ENCODE measurements at places on chromosomes 5 and 9.

DNA sequence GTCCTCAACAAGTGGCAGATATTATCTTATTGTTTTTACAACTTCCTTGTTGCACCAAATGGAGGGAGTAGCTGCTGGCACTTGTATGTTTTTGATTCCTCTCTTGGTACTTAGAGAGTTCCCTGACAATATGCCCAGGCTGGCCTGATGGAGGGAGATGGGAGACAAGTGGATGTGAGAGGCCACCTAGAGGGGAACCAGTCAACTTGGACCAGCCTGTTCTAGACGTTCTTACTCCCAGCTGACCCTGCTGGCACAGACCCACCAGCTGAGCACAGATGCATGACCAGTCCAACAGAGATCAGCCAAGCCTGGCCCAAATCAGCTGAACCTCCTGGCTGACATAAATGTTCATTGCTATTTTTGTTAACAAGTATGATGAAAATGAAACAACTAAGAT lies 60.9 kb upstream of the GDNF start:
- no peak for DNase-seq

DNA sequence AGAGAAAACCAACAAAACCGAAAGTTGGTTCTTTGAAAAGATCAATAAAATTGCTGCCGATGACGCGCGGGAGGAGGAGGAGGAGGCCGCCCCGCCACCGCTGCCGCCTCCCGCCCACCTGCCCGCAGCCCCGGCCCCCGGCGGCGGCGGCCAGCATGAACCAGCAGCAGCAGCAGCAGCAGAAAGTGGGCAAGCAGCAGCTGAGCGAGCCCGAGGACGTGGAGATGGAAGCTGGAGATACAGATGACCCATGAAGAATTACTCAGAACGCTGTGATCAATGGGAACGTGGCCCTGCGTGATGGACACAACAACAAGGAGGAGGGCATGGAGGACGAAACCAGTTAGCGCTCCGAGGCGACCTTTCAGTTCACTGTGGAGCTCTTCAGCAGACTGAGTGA lies 53.9 kb upstream of the EFNA5 start:
- no peak for DNase-seq

DNA sequence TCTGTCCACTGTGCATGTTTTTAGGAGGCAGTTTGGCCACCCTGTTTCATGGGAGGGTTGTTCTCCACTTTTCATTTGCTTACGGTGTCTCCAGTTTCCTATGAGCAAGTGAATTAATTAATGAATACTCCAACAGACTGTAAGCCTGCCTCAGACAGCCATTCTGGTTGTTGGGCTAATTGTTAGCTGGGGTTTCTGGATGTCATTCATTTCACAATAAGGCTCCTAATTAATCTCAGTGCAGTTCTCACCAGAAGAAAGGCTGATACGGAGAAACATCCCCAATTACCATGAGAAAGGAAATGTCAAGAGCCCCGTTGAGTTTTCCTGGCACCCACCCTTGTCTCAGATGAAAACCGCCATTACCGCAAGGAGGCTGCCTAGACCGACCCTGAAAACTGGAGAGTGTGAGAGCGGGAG lies 75.8 kb downstream of the MAP1B start:
- DNase-seq = no peak

- DNase-seq = no peak
Observed at GRCh38 chr9:121187636-121188305, 13.9 kb downstream of the RAB14 start.

Measured in stimulated activated CD4-positive, alpha-beta T cell treated with anti-CD3 and anti-CD28 coated beads, TNF-alpha, amount 100 ng/mL, for 1 hour (primary cell).